NCI-H1417 treated with DMSO at 0.1 percent for 48 hours (cell line): ENCODE measurements at places on chromosomes 1 and 21.

DNA sequence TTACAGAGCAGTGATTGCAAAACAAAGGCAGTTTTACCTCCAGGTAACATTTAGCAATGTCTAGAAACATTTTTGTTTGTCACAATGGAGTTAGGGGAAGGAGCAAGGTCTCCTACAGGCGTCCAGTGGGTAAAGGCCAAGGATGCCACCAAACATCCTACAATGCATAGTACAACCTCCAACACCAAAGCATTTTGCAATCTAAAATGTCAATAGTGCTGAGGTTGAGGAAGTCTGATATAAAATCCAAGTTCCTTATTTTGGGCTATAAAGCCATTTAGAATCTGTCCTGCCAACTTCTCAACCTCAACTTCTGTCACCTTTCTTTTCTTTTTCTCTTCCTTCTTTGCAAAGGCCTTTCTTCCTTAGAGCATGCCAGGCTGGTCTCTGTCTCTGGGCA lies 111.2 kb downstream of the FASLG start:
- DNase-seq, result no peak

DNA sequence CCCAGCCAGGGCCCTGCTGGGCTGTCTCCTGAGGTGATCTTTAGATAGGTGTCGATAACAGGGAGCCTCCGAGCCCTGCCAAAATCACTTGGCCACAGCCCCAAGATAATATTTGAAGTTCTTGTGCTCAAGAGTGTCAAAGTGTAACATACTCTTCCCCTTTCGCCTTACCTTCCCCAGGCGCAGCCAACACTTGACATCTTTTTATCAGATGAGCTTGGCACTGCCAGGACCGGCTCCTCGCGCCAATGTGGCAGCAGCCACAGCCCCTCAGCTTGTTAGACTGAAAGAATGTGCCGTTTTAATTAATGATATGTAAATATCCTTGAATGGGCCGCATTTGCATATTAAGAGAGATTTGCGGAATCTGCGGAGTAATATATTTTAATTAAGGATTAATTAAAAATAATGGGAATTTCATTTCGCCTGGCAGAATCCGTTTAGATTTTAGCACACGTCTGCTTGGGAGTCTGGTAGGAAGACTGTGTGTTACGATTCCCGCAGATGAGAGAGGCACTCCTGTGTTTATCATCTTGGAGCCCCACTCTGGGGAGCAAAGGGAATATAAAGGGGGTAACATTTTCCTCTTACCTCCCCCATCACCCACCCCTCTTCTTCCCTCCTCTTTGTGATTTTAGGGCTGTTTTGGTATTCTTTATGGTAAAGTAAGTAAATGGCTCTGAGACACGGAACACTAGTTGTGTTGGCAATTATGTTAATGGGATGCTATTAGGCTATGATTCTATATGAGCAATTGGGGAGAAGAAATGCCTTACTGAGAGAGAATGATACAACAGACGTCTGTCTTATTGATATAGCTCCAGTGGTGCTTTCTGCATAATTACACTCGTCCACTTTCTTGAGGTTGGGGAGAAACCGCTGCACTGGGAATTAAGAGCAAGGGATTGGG lies 109.8 kb downstream of the PBX1 start:
- DNase-seq, result no peak

DNA sequence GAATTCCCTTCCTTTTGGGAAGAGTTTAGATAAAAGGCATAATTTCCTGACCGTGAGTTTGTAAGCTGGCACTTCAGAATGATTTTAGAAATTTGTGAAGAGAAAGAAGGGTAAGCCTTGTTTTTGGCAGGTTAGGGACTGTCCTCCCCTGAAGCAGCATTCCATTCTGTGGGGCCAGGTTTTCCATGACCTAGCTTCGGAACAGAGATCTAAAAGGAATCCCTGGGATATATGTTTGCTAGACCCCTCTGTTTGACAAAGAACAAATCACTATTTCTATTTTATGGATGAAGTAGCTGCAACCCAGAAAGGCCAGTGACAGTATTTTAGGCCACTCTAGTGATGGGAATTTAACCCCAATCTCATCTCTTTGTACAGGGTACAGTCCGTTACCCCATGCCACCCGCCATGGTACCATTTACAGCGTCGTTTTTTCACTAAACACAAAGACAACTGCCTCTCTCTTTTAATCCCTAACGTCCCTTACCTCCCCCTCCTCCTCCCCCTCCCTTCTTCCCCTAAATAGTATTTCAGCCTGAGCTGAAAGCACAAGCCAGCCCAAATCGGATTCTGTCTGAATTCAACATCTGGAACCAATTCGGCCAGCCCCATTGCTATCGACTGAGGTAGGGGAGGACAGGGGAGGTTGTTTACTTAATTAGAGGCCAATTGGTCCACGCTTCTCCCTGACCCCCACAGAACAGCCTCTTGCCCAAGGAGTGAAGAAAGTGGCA lies 23.4 kb upstream of the IKBKE start:
- no peak for DNase-seq

GRCh38 chr1:29625084-29625420 lies 388.7 kb downstream of the PTPRU start:
- DNase-seq, result no peak

GRCh38 chr1:60573121-60573520 lies 499.6 kb upstream of the C1orf87 start:
- peak; percentile 23 for DNase-seq

DNA sequence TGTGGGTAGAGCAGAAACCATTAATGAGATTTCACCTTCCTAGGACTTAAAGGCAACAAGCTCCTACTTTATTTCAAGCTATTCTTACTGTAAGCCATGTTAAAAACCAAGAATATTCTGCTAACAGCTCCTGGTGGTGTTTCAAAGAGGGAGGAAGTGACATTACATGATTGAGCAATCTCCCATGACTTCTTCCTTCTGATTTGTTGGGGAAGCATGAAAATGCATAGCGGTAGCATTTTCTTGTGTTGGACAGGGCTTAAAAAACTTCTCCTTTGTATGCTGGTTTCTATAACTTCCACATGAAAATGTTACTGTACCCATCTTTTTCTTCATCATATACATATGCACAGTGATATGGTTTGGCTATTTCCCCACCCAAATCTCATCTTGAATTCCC lies 297.0 kb upstream of the SNX7 start:
- DNase-seq, result no peak

DNA sequence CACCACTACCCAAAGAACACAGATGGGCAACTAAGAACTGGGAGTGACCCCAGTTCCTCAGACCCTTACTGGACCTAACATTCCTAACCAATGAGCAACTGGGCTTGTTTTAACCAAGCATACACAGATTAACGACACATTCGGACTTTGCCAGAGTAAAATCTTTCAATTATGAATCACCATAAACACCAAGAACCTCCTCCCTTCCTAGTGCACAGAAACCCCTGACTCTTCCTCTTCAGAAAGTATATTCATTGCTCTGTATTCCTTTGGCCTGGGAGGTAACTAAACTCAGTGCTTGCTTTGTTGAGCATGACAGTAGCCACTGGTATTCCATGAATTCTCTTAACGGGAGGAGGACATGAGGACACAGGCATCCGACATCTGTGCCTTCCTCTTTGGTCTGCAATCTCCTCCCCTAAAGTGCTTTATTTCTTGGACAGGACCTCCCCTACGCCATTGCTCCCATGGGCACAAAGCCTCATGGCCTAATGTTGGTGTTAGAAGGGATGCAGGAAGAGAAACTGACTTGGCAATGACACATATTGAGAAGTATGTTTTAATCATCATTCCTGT lies 42.7 kb downstream of the SEC16B start:
- DNase-seq, result no peak

- no peak for DNase-seq
These were observed 1.2 kb upstream of the ARHGEF16 start for GRCh38 chr1:3453203-3453761.

DNA sequence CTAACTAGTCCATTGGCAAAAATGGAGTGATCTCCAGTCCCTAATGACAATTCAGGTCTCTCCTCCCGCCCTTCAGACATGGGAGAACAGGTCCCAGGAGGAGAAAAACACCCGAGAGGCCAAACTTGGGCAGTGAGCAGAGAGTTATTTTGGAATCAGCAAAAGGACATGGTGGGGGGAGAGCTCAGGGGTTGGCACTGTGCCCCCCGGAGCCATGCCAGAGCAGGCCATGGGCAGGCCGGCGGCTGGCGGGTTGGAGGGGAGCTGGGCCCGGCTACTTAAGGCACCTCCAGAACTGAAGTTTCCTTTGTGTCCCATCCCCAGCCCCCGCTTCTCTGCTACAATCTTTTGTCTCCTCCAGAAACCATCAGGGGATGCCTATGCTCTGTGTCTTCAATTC lies 7.1 kb downstream of the LGR6 start:
- no peak for DNase-seq

DNA sequence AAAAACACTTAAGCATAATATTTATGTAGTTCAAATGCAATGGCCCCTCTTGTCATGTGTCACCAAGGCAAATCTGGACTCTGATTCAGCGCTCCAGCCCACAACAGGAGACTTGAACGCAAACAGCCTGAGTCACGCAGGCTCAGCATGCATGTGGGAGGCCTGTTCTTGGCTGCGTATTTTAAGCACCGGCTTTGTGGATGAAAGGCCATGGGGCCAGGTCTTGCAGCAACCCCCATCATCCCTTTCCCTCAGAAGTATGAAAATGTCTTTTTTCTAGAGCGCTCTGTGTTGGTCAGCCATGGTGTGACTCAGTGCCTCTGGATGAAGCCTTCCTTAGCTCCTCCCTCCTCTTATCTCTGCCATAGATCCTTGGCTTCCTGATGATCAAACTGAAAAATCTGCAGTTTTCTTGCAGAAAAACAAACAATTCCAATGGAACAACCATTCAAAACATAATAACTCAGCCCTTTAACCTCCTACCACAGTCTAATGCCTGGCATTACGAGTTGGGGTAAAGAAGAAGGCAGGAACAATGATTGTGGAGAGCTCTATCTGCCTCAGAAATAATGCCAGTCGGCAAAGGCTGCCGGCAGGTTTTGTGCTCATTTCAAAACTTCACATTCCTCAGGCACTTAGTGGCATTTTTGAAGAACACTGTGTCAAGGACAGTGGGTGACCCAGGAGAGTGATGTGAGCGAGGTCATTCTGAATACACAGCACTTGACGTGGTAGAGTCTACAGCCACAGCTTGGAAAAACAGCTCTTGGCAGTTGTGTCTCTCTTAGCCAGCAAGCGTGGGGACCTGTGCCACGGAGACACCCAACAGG lies 167.5 kb downstream of the CLIC6 start:
- no peak for DNase-seq

DNA sequence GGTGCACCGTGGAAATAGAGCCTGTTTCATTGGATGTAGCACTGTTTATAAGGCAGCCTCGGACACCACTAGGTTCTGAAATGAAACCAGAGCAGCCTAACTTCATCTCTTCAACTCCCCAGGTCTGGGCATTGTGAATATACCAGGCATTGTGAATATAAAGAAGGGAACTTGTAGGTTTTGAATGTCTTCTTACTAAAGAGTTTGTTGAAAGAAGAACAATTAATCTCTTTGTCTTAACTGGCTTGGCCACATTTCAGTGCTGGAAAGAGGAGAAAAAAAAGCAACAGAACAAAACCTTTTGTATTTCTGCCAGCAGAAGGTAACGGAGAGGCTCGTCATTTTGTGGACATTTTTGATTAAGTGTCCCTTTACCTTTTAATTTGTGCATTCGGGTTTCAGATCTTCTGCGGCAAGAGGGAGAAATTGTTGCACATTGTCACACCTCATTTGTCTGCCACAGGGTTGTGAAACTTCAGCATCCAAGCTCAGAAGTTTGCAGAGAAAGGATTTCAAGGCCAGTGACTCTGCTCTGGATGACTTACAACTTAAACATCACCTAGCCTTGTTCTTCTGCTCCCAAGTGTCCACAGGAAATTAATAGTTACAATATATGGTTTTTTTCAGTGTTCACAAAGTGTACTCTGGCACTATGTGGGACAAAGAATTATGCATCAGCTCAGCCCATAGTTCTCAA lies 158.3 kb downstream of the KAZN start:
- no peak for DNase-seq

GRCh38 chr1:220077887-220078286 lies 11.7 kb downstream of the BPNT1 start:
- no peak for DNase-seq

- no peak for DNase-seq
These were observed 61.5 kb downstream of the HSPG2 start for GRCh38 chr1:21875621-21876063.
